ENCODE measurements at places on chromosomes 1 and 21.

DNA sequence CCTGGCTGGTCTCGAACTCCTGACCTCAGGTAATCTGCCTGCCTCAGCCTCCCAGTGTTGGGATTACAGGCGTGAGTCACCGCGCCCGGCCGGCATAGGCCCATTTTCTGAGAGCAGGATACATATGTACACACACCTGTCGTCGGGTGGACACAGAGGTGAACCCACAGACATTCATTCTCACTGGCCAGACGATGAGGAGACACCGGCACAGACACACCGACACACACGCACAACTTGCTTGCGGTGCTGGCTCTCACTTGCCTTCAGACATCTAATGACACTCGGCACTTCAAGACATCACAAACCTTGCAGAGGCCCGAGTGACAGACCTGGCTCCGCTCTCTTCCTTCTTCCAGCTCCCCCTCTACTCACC, 579 bp downstream of the PTCH2 start:
- no peak for DNase-seq

GRCh38 chr1:65027666-65028358, 61.5 kb upstream of the JAK1 start:
- peak; percentile 34 for DNase-seq

GRCh38 chr1:110011527-110012041, 22.8 kb upstream of the STRIP1 start:
- DNase-seq = peak; percentile 82

GRCh38 chr1:117591252-117591651, 14.6 kb upstream of the TENT5C start:
- DNase-seq = no peak

DNA sequence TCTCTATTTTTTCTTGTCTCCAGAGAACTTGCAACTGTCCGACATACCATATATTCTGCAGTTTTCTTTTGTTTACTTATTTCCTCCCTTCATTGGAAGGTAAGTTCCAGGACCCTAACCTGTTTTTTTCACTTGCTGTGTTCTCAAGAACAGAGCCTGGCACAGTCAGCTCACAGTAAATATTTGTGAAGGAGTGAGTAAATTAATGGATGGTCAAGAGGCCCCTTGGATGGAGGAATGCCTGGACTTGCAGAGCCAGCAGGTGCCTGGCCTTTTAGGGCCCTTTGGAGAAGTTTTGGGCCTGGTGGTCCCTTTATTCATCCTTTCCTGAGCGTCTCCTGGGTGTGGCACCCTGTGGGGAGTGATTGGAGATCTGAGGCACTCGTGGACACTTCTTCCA, 182.1 kb upstream of the POU3F1 start:
- DNase-seq = no peak

DNA sequence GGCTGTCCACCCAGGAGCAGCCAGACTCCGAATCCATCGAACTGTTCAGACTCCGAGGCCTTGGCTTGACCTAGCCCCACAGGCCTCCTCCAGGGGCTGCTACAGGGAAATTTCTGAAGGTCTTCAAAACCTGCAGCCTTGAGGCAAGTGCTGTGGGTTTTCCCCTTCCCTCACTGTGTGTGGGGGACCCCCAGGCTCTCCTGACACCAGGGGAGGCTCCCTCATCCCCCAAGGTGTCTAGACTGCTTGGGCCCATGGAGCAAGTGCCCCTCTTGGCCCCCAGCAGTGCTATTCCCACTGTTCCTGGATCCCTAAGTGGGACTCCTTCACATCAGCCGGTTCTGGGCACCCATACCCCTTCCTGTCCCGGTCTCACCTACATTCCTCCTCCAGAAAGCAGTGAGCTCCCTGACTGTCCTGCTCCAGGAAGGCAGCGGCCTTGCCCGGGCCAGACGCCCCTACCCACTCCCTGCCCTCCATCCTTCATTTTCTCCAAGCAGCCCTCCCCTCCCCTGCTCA, 814 bp downstream of the PAQR7 start:
- DNase-seq = peak; percentile 19

DNA sequence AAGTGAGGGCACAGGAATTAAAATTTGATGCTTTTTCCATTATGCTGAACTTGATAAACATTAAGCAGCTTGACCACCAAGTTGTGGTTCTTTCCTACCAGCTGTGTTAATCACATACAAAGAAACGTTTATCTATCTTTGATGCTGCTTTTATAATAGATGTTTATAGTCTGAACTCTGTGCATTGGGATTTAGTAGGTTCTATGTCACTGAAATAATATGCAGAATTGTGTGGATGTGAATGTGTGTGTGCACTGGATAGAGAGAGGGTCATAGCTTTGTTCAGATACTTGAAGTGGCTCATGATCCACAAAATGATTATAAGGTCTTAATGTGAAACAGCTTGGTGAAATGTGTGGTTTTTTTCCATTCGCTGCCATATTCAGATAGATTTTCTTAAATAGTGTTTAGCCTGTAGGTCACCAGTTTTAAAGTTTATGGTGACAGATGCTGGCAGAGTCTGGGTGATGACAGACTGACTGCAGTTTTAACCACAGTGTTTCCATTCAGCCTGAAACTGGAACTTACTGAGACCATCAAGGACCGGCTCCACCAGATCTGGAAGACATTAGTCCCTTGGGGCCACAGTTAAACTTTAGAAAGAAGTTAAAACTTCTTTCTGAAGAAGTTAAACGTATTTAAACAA, 10.2 kb downstream of the DDI2 start:
- DNase-seq = peak; percentile 23

- no peak for DNase-seq
These were observed 312.1 kb downstream of the BACH1 start for GRCh38 chr21:29610779-29611360.

DNA sequence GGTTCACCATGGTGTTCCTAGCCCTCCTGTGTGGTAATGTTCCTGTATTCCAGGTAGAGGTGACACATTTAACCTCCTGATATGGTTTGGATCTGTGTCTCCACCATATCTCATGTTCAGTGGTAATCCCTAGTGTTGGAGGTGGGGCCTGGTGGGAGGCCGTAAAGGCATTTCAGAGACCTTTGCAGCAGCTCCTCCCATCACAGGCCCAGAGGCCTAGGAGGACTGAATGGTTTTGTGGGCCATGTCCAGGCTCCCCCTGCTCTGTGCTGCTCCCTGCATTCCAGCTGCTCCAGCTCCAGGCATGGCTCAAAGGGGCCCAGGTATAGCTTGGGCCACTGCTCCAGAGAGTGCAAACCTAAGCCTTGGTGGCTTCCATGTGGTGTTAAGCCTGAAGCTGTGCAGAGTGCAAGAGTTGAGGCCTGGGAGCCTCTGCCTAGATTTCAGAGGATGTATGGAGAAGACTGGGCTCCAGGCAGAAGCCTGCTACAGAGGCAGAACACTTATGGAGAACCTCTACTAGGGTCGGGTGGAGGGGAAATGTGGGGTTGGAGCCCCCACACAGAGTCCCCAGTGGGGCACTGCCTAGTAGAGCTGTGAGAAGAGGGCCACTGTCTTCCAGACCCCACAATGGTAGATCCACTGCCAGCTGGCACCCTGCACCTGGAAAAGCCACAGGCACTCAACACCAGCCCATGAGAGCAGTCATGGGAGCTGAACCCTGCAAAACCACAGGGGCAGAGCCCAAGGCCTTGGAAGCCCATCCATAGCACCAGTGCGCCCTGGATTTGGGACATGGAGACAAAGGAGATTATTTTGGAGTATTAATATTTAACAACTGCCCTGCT, 10.0 kb downstream of the SELENBP1 start:
- no peak for DNase-seq

DNA sequence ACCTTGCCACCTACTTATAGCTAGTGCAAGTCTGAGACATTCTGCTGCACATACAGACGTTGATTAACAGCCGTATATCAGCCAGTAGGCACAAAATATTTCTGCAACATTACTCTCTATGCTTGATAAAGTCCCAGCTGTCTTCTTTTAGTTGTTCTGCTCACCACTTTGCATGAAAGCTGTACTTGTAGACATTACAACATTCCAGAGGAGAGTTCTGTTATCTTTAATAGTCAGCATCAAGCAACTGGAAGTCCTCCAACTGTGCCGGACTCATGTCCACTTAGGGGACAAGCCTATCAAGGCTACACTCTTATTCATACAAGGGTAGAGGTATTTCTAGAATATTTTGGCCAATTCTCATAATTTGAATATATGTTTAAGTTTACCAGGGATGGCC, 50.0 kb downstream of the CACHD1 start:
- no peak for DNase-seq

DNA sequence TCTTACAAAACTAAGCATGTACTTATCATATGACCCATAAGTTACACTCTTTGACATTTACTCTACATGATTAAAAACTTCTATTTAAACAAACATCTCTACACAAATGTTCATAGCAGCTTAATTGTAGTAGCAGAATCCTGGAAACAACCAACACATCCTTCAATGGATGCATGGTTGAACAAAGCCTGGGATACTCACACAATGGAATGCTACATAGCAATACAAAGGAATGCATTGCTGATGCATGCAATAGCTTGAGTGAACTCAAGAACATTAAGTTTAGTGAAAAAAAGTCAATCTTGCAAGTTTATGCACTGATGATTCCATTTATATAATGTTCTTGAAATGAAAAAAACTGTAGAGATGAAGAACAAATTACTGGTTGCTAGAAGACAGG, 686.9 kb downstream of the LRRIQ3 start:
- DNase-seq = no peak

All from common myeloid progenitor, CD34-positive (primary cell).